ENCODE measurements at places on chromosomes 5 and 9.

GRCh38 chr5:172679628-172680212, 38.7 kb downstream of the NEURL1B start:
- no peak for DNase-seq

GRCh38 chr9:128151309-128152132, 2.3 kb downstream of the LCN2 start:
- no peak for DNase-seq

- DNase-seq: no peak
These were observed 107.9 kb upstream of the LARP1 start for GRCh38 chr5:154647114-154647760.

DNA sequence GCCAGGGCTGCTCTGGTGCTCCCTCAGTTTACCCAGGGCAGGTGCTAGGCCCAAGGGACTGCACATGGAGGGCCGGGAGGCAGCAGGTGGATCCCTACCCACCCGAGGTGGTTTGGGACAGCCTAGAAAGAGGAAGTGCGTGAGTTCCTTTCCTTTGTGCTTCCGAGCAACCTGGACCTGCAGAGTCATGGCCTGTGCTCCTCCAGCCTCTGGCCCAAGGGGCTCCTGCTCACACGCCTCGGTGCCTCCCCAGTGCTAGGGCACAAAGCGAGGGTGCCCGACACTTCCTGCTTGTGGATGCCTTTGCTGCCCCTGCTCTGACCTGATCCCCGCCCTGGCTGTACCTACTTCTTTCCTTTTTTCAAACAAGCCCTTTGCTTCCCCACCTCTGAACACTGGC, 79.3 kb downstream of the RXRA start:
- no peak for DNase-seq

- DNase-seq: no peak
These were observed 141.2 kb upstream of the RETREG1 start for GRCh38 chr5:16757989-16758501.

DNA sequence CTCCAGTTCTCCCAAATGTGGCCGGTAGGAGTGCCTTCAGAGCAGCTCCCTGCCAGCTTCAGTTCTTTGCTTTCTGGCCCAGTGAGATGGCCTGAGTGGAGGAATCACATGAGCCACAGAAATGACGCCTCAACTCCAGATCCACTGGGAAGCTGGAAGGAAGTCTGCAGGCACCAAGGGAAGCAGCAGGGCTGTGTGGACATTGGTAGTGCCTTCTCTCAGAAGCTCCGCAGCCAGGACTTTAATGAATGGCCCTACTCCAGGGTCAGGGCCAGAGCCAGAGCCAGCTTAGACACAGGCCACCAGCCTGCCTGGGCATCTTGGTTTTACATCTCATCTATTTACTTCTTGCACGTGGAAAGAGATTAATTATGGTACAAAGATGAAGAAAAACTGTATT, 12.0 kb upstream of the PSMB7 start:
- no peak for DNase-seq
